ENCODE measurements at places on chromosomes 12 and 14.

GRCh38 chr14:60249321-60250256 lies 568 bp downstream of the PPM1A start:
- DNase-seq, result peak; percentile 33

- no peak for DNase-seq
These were observed 172.0 kb upstream of the FRMD6 start for GRCh38 chr14:51479584-51480325.

DNA sequence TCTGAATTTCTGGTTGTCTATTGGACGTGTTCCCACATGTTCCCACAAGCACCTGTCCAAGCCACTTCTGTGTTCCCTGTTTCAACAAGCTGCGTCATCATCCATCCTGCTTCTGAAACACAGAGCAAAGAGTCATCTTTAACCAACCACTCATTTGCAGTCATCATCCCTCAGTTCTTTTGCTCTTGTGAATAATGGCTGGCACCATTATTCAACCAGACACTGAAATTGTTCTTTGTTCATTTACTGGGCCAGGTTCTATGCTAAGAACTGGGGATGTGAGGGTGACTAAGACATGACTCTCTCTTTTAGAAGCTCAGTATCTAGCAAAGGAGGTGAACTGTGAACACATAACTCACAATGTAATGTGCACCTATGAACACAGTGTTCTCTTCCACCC lies 40.7 kb upstream of the ANO4 start:
- DNase-seq, result no peak

GRCh38 chr14:94474581-94475031 lies 1.4 kb downstream of the SERPINA9 start:
- DNase-seq, result no peak

DNA sequence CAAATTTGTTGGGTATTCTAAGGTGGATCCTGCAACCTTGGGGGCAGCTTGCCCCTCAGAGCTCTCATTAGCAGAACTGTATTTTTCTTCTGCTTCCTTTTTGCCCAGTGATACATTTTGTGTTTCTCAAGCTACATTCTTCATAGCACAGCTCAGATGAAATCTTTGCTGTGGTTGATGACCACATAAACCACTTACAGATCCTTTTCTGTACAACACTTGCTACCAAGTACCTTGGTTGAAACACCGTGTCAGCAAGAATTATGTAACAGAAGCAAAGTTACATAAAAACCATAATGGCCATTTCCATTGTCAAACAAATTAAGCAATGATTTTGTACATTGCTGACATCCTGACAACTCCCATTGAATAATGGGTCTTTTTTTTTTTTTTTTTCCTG lies 9.7 kb upstream of the PLBD1 start:
- no peak for DNase-seq

DNA sequence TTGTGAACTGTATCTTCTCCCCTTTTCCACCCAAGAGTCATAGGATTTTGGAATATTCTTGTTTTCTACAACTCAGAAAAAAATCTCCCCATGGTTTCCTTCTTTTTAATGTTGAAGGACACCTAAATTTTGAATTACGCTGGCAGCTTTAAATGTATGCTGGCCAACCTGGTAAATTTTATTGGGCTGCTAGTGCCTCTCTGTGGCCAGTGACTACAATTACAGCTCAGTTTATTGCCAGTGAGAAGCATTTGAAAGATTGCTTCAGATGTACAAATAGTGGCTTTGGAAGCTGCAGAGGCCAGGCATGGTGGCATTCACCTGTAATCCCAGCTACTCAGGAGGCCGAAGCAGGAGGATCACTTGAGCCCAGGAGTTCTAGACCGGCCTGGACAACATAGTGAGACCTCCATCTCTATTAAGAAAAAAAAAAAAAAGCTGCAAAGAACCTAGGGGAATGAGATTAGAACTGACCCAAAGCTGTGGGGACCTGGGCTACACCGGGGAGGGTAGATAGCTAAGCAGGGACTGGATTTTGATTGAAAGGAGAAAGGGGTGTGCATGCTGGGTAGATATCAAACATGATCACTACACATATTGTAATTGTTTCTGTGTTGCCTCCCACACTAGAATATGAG lies 7.6 kb upstream of the RAB21 start:
- no peak for DNase-seq

DNA sequence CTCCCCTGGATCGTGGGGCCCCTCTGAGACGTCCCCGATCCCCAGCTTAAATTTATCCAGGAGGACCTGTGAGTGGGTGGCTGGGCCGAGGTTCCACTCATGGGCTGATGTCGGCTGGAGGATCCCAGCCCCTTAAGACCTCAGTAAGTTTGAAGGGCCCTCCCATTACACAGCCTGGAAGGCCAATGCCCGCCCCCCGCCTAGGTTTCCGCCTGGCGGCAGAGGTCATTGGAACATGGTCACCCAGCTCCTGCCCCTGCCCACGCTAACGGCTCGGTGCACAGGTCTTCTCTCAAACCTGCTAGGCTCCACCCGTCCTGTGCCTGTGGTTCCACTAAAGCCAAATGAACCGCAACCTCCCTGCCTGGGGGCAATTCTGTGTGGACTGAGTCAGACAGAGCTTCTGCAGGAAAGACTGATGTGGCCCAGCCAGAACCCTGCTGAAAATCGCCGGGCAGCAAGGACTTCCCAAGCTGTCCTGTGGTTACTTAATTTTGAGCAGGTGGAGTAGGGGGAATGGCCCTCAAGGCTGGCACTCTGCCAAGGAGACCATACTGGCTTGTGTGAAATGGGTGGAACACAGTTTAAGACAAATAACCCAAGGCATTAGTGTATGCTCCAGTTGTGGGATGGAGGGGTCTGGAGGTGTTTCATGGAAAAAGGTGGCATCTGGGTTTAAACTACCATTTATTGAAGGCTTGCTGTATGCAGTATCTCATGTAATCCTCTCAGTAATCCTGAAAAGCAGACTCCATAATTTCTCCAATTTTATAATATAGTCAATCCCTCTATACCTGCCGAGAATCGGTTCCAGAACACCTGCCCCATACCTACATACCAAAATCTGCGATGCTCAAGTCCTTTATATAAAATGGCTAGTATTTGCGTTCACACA lies 903 bp upstream of the NT5DC3 start:
- peak; percentile 10 for DNase-seq

DNA sequence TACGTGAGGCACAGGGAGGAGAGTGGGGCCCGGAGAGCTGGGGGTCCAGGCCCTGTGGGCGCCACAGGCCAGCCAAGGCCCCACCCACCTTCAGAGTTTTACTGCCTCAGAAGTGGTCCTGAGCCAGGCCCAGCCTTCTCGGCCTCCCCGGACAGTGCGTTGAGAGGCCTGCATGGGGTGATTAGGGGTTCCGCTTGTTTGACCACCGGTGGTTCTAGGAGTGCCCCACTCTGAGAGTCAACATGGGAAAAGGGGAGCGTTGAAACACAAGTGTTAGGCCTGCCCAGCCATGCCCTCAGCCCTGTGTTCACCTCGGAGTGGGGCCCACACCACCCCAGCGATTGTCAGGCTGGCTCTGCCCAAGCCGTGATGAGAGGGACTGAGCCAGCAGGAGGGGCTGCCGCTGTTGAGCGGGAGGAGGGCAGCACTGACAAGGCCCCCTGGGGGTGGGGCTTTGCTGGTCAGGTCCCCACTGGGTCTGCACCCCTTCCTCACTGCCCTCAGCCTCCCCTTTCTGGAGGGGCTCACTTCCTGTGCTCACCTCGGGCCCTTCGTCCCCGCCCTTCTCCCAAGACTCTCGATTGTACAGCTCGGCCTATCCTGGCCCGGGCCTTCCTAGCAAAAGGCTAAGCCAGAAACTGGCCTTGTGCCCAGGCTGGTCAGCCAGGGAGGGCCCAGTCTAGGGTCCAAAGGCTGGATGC lies 4.8 kb downstream of the CKB start:
- no peak for DNase-seq

GRCh38 chr12:55925870-55926737 lies 1.6 kb downstream of the PYM1 start:
- DNase-seq, result no peak

- no peak for DNase-seq
These were observed 95.2 kb downstream of the GTF2A1 start for GRCh38 chr14:81125536-81125935.

- no peak for DNase-seq
These were observed 27.0 kb upstream of the EID3 start for GRCh38 chr12:104276273-104277131.

DNA sequence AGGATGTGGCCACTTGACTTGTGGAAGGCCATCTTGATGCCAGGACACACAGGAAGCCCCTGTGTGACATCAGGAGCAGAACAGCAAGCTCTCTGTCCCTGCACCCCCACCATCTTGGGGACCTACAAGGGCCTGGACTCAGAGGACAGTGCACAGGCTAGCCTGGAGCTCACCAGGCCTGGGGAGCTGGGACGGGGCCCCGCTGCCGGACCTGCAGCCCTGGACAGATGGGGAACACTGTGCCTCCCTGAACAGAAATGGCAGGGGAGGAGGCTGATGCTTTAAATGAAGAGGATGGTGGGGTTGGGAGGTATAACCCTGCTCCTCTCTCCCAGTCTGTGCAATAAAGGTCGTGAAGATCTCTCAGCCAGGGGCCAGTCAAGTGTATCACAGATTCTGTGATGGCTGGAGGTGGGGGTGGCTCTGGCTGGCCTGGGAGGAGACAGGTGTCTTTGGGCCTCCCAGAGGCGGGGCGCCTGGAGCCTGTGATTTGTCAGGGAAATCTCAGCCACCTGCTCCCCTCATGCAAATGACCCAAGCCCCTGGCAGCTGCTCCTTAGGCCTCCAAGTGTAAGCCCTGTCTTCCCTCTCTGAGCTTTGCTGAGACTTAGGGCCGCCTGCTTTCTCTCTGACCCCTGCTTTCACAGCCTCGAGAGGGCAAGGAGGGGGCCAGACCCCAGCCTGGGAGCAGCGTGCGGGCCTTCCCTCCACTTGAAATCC lies 1.1 kb upstream of the GNB3 start:
- no peak for DNase-seq

Data from stimulated activated CD4-positive, alpha-beta T cell treated with anti-CD3 and anti-CD28 coated beads, TNF-alpha, amount 100 ng/mL, for 1 hour (primary cell).